A549 treated with CpdA at 1 μM for 4 hours (cell line): ENCODE measurements at places on chromosomes 5 and 9. TPM values are rescaled to one million over a fixed set of nuclear protein-coding genes. Genes with fewer than 3 reads are reported as not detected.

The SPINK7 gene
- not detected in 5 replicates for total RNA-seq

The TUSC1 gene
- total RNA-seq = 4.8 to 9.0 TPM (median 7.1 TPM) in 5 replicates

The DRD1 gene
- total RNA-seq = 0.83 to 1.4 TPM (median 1.0 TPM) in 5 replicates

The SUSD1 gene
- total RNA-seq = 12.2 to 16.7 TPM (median 13.4 TPM) in 5 replicates

The TMEFF1 gene
- total RNA-seq = 0.23 to 1.5 TPM (median 1.0 TPM) in 5 replicates

The FBP2 gene
- not detected in 5 replicates for total RNA-seq

The IL31RA gene
- total RNA-seq = 1.3 to 2.0 TPM (median 1.9 TPM) in 5 replicates
